ELR (cell line): ENCODE measurements at places on chromosomes 4 and X.

GRCh38 chr4:66691101-66691500 is 854.2 kb downstream of the CENPC start:
- DNase-seq: peak; percentile 15

GRCh38 chr4:14977830-14978229 is 24.5 kb upstream of the CPEB2 start:
- DNase-seq: peak; percentile 6

- DNase-seq: peak; percentile 43
Measured at GRCh38 chrX:108020631-108021030, 24.2 kb upstream of the VSIG1 start.

DNA sequence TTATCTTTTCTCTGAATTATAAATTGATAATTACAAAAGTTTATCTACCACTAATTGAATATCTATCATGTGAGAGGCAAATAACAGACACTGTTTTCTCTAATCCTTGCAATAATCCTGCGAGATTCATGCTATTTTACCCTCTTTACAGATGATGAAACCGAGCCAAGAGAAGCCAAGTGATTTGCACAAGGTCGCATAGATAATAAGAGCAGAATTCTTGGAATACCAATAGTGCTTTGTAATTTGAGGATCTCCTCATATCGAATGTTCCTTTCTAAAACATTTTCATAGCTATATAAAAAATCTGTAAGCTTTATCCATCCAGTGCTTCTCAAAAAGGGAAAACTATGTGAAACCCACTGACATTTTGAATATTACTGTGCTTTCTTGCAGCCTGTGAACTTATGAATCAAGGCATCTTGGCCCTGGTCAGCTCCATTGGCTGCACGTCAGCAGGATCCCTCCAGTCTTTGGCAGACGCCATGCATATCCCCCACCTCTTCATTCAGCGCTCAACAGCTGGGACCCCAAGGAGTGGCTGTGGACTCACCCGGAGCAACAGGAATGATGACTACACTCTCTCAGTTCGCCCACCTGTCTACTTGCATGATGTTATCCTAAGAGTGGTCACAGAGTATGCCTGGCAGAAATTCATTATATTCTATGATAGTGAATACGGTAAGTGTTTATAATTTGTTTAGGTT is 743.8 kb upstream of the ATOH1 start:
- no peak for DNase-seq

DNA sequence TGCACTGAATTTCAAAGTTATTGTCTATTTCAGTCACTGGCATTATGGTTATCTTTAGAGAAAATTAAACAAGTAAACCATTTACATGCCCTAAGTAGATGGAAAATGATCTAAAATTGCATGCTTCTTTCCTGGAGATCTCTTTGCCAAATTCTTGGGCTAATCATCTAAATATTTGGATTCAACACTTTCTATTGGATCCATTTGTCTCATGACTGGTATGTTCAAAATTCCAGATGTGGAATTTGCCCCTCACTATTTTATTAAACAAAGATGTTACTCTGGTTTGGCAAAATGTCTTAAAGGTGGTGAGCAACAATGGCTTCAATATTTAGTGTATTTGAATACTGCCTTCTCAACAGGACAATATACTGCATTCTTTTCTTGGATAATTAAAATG is 147.5 kb upstream of the CASK start:
- no peak for DNase-seq

DNA sequence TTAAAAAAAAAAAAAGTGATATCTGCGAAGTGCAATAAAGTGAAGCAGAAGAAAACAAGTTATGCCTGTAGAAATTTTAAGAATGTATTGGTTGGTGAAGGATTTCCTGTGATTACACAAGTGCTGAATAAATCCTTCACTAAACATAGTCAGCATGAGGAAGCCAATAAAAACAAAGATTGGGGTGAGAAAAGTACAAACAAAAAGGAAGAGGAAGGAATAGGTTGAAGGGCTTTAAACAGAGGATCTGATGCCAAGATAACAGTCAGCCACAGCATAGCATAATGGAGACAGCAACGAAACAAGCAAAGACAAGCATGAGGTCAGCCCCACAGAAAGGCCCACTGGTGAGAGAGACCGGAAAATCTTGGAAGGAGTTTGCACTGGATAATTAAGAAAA is 372.2 kb downstream of the ADAM29 start:
- peak; percentile 24 for DNase-seq

DNA sequence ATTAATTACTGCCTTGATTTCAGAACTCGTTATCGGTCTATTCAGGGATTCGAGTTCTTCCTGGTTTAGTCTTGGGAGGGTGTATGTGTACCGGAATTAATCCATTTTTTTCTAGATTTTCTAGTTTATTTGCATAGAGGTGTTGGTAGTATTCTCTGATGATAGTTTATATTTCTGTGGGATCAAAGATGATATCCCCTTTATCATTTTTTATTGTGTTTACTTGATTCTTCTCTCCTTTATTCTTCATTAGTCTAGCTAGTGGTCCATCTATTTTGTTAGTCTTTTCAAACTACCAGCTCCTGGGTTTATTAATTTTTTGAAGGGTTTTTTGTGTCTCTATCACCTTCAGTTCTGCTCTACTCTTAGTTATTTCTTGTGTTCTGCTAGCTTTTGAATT is 32.1 kb downstream of the CDX4 start:
- no peak for DNase-seq

DNA sequence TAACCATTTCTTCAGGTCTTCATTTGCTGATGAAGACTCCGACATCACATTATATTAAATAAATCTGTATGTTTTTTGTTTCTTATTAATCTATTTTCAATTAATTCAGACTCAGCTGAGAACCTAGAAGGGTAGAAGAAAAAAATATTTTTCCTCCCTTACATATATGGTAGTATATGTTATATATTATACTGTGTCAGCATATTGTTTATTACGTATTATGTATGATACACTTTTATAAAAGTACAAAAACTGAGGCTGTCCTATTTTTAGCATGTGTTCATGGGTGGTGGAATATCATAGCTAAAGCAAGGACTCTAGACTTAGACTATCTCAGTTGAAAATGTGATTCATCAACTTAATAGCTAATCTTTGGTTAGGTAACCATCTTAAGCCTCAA is 149.3 kb downstream of the CENPC start:
- no peak for DNase-seq

DNA sequence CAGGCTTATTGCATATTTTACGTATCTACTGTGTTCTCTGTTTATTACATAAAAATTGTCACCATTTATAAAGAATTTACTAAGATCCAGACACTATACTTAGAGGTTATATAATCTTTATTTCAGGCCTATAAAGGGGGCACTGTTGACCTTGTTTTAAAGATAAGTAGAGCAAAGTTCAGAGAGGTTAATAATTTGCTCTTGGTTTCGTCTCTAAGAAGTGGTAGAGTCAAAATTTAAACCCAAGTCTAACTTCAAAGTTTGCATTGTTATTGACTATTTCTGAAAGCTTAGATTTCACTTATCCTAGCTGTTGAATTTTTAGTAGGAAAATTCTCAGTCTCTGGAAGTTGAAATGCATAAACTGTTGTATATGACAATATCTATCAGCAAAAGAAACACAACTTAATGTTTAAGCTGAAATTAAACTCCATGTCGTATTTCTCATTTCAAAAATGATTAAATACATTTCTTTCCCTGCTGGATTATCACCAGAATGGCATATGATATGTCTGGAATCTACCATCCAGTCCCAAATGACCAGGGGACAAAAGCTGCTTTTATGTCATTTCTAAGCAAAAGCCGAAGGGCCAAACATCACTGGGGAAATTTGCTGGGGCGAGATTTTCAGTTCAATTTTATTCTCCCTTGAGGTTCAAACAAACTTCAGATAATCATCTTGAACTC is 138.4 kb downstream of the SLC7A11 start:
- DNase-seq: no peak

DNA sequence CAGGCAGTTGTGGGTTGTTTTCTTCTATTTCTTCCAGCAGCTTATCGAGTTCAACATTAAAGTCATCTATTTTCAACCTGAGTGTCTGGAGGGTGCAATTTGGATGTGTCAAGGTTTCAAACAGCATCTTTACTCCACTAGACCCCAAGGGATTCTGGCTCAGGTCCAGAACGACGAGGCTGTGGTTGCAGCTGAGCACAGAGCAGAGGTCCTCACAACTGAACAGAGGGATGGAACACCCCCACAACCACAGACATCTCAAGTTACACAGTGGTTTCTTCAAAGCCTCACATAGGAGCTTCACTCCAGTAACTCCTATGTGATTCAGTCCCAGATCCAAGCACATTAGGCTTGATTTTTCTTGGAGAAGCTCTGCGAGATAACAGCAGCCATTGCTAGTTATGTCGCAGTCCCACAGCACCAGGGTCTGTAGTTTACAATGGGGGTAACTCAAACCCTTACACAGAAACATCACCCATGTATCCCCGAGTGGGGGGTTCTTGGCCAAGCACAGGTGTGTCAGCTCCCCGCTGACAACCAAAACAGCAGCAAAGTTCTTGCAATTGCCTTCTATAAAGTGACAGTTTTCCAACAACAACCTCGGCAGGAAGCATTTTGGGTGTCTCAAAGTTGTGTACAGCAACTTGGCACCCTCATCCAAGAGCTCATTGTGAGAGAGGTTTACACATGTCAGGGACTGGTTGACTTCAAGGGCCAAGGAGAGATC is 2.8 kb downstream of the NLRP2B start:
- no peak for DNase-seq

DNA sequence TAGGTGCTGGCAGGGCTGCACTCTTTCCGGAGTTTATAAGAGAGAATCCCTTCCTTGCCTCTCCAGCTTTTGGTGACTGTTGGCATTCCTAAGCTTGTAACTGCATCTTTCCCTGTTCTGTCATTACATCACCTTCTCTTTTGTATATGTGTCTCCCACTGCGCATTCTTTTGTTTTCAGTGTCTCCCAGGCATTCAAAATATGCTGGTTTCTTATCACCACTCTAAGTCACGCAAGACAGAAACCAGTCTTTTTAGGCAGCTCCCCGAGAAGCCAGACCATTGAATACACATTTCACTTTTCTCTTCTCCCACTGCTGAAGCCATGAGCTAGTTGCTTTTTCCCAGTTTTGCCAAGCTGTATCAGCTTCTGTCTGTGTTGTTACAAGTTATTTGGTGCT is 71.0 kb downstream of the LAS1L start:
- DNase-seq: peak; percentile 1

- no peak for DNase-seq
Measured at GRCh38 chr4:67542076-67542475, 3.2 kb downstream of the CENPC start.

- DNase-seq: peak; percentile 21
Measured at GRCh38 chrX:131068945-131069719, 11.0 kb downstream of the ARHGAP36 start.

DNA sequence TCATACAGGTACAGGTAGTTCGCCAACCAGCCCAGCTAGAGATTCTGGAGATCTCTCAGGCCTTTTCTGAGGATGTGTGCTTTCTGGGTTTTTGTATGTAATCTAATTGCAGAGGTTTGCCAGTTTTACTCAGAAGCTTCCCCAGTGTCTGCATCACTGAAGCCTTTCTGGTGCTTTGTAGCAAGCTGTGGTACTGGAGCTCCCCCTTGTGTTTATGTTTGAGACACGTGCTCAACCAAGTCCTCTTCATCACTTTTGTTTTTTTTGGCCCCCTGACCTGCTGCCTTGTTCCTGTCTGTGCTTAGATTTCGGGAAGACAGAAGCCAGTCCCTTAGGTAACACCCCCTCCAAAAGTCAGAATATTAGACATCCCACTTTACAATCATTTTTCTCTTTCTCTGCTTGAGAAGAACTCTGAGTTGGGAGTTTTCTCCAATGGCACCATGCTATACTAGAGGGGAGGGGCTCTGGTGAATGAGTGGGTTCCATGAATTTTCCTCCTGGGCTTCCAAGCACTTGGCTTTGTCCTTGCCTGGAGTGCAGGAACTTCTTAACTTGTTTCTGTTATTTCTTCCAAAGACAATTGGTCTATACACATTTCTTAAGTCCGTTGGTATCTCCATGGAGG is 128.4 kb upstream of the TBC1D9 start:
- peak; percentile 69 for DNase-seq

DNA sequence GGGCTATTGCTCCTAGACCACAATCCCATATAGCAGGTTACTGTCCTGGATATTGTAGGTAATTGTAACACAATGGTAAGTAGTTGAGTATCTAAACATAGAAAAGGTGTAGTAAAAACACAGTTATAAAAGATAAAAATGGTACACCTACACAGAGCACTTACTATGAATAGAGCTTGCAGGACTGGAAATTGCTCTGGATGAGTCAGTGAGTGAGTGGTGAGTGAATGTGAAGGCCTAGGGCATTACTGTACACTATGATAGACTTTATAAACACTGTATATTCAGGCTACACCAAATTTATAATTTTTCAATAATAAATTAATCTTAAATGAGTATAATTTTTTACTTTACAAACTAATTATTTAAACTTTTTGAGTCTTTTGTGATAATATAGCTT is 425.7 kb downstream of the PABPC4L start:
- DNase-seq: peak; percentile 73

GRCh38 chr4:39525822-39526690 is 1.2 kb downstream of the UGDH start:
- DNase-seq: peak; percentile 10

DNA sequence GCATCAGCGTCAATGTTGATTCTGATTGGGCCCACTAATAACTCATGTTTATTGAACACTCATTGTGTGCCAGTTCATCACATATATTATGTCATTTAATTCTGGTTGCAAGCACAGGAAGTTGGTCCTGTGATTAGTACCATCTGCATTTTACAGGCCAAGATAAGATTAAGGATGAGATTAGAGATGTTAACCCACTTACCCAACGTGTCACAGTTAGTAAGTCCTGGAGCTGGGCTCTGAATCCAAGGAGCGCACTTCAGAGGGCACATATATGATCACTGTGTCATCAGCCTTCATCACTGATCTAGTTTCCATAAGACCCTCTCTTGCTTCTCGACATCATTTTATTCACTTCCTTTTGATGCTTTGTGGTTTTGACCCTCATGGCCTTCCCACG is 205.3 kb upstream of the ANXA3 start:
- DNase-seq: no peak

- no peak for DNase-seq
Measured at GRCh38 chrX:113759422-113759821, 824.5 kb upstream of the HTR2C start.

DNA sequence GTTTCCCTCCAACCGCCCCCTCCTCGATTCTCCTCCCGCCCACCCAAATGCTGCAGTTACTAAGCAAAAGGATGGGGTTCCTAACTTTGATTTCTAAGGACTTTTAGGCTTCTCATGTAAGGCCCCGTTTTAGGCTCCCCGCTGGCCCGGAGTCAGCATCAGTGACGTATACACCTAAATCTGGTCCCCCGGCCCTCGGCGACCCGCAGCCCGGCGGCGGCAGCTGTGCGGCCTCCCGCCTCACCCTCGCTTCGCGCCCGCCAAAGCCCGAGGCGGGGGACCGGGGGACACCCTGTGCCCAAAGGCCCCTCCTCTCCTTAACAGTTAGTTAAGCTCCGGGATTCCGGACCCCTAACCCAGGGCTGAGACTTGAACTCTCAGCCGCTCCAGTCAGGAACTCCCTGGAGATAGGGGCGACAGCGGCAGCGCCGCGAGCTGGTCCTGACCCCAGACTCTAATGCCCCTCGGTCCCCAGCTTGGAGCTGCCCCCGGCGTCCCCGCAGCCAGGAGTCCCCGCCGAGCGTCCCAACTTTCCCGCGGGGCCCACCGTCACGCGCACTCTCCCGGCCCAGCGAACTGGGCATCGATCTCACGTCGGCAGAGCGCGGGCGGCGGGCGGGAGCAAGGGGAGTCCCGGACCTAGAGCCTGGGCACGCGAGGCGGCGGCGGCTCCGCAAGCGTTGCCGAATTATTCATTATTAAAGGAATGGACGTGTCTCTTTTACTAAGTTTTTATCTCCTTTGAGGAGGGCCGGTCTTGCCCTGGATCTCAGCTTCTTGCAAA is 1.5 kb upstream of the NR3C2 start:
- DNase-seq: peak; percentile 32

GRCh38 chr4:139416073-139416673 is 37.7 kb upstream of the RAB33B start:
- DNase-seq: peak; percentile 53
